Activated CD8-positive, alpha-beta memory T cell treated with anti-CD3 and anti-CD28 coated beads for 1 hour (primary cell): ENCODE measurements at places on chromosomes 2 and 18.
A peak's percentile ranks its signal among the peaks of the same experiment; 100 is the strongest.

- no peak for DNase-seq
These were observed 215.9 kb downstream of the SP3 start for GRCh38 chr2:173749315-173749714.

DNA sequence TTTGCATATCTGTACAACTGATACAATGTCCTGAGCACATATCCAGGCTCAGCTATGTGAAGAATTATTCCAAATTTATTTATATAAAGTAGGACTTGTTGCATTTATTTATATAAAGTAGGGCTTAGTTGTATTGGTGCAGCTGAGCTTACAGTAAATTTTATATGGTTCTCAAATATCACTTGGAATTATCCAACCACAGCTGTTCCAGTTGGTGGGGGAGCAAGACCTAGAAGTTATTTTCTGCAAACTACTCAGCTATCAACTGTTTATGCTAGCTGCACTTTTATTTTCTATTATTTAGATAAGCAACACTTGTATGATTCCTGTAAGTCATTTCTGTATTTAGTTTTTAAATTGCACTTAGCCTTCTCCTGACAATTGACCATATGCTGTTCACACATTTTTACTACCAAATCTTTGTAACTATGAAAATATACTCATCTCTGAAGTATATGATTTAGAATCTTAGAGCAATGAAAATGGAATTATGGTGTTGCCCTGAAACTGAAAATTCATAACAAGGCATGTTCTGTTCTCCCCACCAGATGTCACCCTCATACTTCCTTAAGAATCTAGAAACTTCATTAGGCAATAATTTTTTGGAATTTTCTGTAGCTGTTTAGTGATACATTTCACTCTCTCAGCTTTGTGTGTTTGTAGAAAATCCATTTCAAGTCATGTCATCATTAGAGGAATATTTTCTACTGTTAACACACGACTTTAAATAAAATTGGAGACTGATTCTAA is 157.0 kb upstream of the CBLN2 start:
- no peak for DNase-seq

DNA sequence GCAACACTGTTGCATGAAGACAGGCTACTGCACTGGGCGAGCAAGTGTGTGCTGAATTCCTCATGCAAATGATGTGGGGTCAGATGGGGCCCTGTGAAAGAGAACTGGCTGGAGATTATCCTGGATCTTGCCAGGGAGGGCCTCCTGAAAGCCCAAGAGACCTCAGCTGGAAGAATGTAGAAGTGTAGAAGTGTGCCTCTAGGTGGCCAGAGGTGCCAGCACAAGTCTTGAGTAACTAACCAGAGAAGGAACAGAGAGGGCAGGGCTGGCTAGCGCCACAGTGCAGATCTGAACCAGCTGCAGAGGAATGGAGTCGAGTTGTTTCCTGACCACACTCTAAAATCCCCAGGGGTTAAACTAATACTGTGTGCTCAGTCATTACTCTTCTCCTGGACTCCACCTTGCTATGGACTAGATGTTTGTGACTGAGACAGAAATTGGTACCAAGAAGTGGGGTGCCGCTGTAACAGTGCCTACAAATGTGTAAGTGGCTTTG is 399.3 kb downstream of the LRATD1 start:
- DNase-seq = no peak

DNA sequence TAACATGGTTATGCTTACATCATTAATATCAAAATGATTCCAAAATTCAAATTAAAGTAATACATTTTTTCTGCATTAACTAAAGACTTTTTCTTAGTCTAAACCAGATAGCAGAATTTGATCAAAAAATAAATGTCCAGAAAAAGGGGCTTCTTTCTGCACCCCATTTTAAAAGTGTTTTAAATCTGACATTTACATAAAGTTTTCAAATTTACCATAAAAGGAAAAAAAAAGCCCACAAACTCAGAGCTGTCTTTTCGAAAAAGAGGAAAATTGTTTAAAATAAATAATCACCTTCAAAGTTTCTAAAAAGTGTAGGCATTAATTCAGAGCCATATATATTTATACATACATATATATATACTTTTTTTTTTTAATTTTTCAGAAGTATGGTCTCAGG is 1.5 kb downstream of the FASTKD1 start:
- DNase-seq = no peak

- no peak for DNase-seq
These were observed 14.1 kb downstream of the TLK1 start for GRCh38 chr2:171146633-171147032.

GRCh38 chr2:22957446-22957845 is 427.5 kb upstream of the KLHL29 start:
- no peak for DNase-seq

- no peak for DNase-seq
These were observed 274.0 kb downstream of the DLGAP1 start for GRCh38 chr18:4181086-4181485.

- DNase-seq = no peak
These were observed 119.9 kb upstream of the PIEZO2 start for GRCh38 chr18:11269257-11269656.

DNA sequence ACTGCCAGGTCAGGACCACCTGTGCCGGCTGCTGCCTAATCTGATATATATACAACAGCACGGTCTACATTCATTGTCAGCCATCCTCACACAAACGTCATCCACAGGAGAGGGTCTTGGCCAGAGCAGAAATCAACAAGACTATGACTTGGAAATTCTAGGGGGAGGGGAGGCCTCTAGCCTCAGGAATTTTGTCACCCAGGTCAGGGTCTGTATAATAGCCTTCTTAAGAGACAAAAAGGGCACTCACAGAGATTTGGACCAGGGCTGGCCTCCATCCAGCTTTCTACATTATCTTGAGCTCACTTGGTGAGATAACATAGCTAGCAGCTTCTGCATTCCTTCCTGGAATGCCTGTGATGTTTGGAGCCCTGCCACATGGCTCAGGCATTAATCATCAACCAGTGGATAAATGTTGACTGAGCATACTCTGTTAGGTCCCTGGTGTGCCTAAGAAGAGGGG is 50.4 kb upstream of the CTIF start:
- no peak for DNase-seq

DNA sequence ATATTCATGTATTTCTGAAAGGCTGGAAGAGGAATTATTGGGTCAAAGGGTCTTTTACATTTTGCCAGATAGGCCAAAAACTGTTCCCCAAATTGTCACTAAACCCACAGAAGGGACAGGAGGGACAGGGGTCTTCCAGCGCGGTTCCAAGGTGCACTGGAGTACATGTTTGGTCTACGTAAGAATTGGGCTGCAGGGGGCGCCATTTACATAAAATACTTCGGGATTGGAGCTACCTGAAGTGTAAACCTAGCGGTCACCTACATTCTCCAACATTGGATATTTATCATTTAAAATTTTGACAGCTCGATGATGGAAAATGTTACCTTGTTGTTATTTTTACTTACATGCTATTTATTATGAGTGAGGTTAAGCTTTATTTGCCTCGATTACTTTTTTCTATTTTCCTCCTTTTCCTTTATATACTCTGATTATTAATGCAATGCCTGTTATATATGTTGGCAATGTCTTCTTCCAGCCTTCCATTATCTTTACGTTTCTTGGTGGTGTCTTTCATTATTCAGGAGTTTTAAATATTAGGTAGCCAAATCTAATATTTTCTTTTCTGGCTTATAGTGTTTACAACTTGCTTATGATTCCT is 43.0 kb upstream of the RAB6C start:
- DNase-seq = peak; percentile 19

DNA sequence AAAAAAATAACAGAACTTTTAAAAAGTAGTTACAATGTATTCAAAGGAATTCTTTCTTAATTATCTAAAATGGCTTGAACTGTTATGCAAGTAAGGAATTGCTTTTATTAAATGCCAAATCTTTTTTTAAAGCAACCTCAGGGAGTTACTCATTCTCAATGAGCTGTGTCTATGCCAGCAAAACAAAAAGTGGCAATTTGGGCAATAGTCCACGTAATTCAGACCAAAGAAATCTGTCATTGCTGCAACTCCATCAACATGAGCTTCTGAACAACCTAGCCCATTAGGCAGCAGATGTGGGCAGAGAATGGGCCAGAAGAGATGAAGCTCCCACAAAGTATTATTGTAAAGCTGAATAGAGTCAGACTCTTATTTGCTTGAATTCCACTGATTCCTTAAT is 118.4 kb downstream of the ALK start:
- no peak for DNase-seq

DNA sequence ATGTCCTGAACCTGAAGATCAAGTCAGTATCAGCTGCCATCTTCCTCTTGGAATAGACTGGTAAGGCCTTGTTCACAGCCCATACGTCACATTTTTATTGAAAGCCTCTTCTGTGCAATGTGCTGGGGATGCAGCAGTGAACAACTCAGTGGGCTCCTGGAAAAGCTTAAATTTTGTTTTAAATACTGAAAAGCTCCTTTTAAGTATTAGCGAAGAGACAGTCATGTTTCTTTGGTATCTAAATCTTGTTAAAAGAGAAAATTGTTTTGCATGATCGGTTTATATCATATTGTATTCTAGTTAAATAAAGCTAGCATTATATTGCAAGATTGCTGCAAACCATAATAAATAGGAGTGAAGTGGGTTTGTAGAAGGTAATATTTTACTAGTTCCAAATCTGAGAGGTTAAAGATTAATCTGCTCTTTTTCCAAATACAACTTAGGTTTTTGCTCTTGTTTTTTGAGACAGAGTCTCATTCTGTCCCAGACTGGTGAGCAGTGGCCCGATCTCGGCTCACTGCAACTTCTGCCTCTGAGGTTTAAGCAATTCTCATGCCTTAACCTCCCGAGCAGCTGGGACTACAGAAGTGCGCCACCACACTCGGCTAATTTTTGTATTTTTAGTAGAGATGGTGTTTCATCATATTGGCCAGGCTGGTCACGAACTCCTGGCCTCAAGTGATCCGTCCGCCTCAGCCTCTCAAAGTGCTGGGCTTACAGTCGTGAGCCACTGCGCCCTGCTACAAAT is 1.6 kb upstream of the RMDN2 start:
- no peak for DNase-seq

GRCh38 chr18:70468861-70469547 is 180.2 kb downstream of the SOCS6 start:
- DNase-seq = no peak

- no peak for DNase-seq
These were observed 53.1 kb downstream of the ZNF521 start for GRCh38 chr18:25298853-25299274.

DNA sequence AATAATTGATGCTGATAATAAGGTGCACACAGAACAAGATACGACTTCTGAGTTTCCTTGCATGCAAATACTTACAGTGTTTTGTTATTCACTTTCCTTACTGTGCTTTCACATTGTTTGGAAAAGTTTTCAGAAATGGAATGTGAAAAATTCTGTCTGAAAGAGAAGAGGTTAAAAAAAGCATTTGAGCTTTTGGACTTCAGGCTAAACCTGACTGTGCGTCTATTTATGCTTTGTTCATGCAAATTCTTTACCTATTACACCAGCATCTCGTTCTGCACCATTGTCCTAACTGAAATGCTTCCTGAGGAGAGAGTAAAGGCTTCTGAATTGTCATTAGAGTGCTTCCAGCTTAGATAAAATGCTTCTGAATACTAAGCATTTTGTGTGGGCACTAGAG is 61.4 kb downstream of the LHCGR start:
- no peak for DNase-seq
